ENCODE measurements at places on chromosomes 7 and 10.

GRCh38 chr7:5417106-5418071 is 6.2 kb downstream of the TNRC18 start:
- peak overlapping the region; percentile 86 for H3K4me3 ChIP-seq
- no peaks in the 10 kb centered on the region for H3K27me3 ChIP-seq
- peaks cover 7% of the 10 kb centered on the region for H3K36me3 ChIP-seq
- no peak for DNase-seq
- peaks cover 42% of the 10 kb centered on the region for H3K4me1 ChIP-seq

DNA sequence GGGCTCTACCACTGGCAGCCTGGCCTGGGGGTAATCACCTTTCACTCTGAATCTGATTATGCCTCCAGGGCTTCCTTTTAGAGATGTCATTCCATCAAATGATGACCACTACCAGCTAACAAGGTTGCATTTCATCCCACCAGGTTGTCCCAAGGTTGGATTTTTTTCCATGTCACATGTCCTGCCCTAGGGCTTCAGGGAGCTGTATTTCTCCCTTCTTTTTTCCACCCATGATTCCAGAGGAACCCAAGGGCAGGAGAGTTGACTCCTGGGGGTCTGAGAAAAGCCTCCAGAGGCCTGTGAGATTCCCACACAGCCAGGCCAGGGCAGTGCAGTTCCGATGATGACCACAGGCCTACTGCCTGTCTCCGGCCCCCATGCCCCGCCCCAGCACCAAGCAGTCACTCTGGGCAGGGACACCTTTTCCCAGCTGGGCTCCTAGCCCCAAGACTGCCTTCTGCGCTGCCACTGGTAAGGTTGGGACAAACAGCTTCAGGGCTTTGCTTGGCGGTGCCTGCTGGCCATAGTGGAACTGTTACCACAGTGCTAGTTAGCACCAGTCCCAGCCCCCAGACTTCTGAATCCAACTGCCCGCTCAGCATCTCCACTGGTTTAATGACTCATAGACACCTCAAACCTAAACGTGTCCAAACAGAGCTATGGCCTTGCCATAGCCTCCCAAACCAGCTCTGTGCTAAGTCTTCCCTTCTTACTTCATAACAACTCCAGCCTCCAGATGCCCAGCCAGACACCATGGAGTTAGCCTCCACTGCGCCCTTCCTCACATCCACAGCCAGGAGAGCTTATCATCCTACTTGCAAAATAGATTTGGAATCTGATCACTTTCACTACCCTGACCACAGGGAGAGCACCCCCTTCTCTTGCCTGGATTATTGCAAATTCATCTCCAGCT is 133.7 kb downstream of the ARHGAP22 start:
- H3K36me3 ChIP-seq = no peaks in the 10 kb centered on the region
- H3K27ac ChIP-seq = no peak overlapping the region
- no peaks in the 10 kb centered on the region for H3K4me1 ChIP-seq
- no peak overlapping the region for H3K4me3 ChIP-seq
- no peaks in the 10 kb centered on the region for H3K27me3 ChIP-seq
- DNase-seq = no peak

DNA sequence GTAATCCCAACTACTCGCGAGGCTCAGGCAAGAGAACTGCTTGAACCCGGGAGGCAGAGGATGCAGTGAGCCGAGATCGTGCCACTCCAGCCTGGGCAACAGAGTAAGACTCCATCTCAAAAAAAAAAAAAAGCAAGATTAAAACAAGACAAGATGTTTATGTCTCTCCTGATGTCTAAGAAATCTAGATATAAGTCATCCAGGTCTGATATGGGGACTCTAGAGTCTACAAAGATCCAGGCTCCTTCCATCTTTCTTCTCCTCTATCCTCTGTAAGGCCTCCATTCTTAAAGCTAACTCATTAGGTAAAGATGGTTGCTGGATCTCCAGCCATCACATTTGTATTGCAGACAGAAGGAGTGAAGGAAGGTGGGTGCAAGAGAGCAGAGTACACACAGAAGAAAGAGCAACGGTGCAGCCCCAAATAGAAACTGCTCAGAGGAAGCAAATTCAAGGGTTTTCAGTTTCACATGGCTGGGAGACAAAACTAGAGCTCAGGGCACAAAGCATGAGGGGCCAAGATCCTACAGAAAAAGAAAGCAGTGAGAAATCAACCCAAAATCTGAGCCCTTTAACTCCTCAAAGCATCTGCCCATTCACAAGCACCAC is 57.6 kb downstream of the USP6NL start:
- peaks cover 6% of the 10 kb centered on the region for H3K36me3 ChIP-seq
- H3K27me3 ChIP-seq = no peaks in the 10 kb centered on the region
- no peak overlapping the region for H3K27ac ChIP-seq
- no peak overlapping the region for H3K4me3 ChIP-seq
- no peak for DNase-seq

GRCh38 chr7:43302211-43302711 is 189.8 kb downstream of the HECW1 start:
- H3K4me1 ChIP-seq = peaks cover 11% of the 10 kb centered on the region
- H3K27ac ChIP-seq = no peak overlapping the region
- H3K36me3 ChIP-seq = no peaks in the 10 kb centered on the region
- H3K27me3 ChIP-seq = peaks cover 11% of the 10 kb centered on the region

- no peak overlapping the region for H3K27ac ChIP-seq
- H3K4me1 ChIP-seq = peaks cover 34% of the 10 kb centered on the region
- no peaks in the 10 kb centered on the region for H3K27me3 ChIP-seq
- no peaks in the 10 kb centered on the region for H3K36me3 ChIP-seq
- no peak for DNase-seq
Observed at GRCh38 chr10:29142516-29143314, 146.2 kb upstream of the LYZL1 start.

DNA sequence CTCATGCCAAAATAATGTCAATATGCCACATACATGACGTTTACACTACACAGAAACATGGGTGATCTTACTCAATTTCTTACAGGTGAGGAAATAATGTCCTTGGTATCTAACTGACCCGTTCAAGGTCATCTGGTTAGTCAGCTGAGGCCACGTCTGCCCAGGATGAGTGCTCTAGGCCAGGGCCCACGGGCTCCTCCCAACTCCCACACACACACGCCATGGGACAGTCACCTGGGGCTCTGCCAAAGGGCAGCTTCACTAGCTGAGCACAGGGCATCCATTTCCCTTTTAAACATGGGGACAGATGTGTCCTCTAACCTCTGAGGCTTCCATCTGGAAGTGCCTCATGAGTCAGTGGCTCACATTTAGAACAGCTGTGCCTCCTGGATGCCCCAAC is 123.9 kb downstream of the TNS3 start:
- DNase-seq = no peak
- peaks cover 6% of the 10 kb centered on the region for H3K36me3 ChIP-seq
- no peaks in the 10 kb centered on the region for H3K27me3 ChIP-seq

- no peak overlapping the region for H3K4me3 ChIP-seq
- H3K27me3 ChIP-seq = no peaks in the 10 kb centered on the region
- H3K27ac ChIP-seq = peak overlapping the region; percentile 28
- peaks cover 63% of the 10 kb centered on the region for H3K4me1 ChIP-seq
- H3K36me3 ChIP-seq = no peaks in the 10 kb centered on the region
Observed at GRCh38 chr10:3830946-3831345, 45.9 kb upstream of the KLF6 start.

DNA sequence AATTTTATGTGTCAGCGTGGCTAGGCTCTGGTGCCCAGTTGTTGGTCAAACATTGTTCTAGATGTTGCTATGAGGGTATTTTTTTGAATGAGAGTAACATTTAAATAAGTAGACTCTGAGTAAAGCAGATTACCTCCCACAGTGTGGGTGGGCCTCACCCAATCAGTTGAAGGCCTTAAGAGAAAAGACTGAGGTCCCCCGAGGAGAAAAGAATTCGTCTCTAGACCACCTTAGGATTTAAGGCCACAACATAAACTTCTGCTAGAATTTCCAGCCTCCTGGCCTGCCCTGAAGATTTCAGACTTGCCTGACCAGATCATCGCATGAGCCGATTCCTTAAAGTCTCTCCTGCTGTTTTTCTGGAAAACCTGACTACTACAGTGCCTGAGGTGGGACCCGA is 45.1 kb upstream of the SRGN start:
- peaks cover 4% of the 10 kb centered on the region for H3K4me1 ChIP-seq
- H3K4me3 ChIP-seq = no peak overlapping the region
- H3K27me3 ChIP-seq = no peaks in the 10 kb centered on the region
- no peak for DNase-seq
- no peak overlapping the region for H3K27ac ChIP-seq

DNA sequence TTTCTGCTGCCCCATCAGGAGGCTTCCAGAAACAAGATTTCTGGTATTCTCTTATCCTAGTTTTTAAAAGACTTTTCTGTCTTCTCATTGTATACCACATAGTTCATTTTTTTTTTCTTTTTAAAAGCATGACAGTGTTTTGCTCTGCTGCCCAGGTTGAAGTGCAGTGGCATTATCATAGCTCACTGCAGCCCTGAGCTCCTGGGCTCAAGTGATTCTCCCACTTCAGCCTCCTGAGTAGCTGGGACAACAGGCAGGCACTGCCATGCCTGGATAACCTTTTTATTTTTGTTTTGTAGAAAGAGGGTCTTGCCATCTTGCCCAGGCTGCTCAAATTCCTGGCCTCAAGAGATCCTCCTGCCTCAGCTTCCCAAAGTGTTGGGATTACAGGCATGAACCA is 757.6 kb downstream of the MAGI2 start:
- DNase-seq = no peak
- peaks cover 2% of the 10 kb centered on the region for H3K27me3 ChIP-seq
- H3K4me1 ChIP-seq = peaks cover 2% of the 10 kb centered on the region
- no peak overlapping the region for H3K4me3 ChIP-seq

DNA sequence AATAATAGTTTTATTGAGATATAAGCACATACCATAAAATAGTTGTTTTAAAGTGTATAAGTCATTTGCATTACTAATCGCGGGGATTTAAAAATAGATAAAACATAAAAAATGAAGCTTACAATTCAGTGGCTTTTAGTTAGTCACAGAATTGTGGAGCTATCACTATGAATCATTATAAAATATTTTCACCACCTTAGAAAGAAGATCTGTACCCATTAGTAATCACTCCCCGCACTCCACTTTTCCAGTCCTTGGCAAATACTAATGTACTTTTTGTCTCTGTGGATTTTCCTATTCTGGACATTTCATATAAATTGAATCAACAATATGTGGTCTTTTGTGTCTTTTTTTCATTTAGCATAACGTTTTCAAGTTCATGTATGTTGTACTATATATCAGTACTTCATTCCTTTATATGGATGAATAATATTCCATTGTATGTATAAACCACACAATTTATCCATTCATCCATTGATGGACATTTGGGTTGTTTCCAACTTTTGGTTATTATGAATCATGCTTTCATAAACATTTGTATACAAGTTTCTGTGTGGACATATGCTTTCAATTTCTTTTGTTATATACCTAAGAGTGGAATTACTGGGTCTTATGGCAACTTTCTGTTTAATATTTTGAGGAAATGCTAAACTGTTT is 162.5 kb downstream of the MAGI2 start:
- no peaks in the 10 kb centered on the region for H3K36me3 ChIP-seq
- H3K4me3 ChIP-seq = no peak overlapping the region
- H3K4me1 ChIP-seq = peaks cover 14% of the 10 kb centered on the region
- no peaks in the 10 kb centered on the region for H3K27me3 ChIP-seq

- H3K4me1 ChIP-seq = peaks cover 28% of the 10 kb centered on the region
- no peaks in the 10 kb centered on the region for H3K27me3 ChIP-seq
- no peak overlapping the region for H3K4me3 ChIP-seq
- DNase-seq = no peak
- H3K36me3 ChIP-seq = no peaks in the 10 kb centered on the region
Observed at GRCh38 chr10:119365773-119366599, 158.6 kb downstream of the GRK5 start.

DNA sequence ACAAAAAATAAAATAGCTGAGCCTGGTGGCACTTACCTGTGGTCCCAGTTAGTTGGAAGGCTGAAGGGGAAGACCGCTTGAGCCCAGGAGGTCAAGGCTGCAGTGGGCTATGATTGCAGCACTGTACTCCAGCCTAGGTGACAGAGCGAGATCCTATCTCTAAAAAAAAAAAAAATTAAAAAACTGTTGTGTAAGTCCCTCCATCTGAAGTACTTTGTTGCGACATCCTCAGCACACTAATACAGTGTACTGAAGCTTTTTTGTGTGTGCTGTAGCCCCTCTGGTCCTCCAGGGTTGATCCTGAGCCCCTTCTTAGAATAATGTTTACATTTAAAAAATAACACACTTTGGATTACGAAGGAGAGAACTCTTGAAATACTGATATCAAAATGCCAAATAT is 71.3 kb downstream of the PFKFB3 start:
- no peaks in the 10 kb centered on the region for H3K36me3 ChIP-seq
- peaks cover 18% of the 10 kb centered on the region for H3K4me1 ChIP-seq
- H3K27me3 ChIP-seq = no peaks in the 10 kb centered on the region
- no peak for DNase-seq
- H3K4me3 ChIP-seq = no peak overlapping the region

- H3K27ac ChIP-seq = no peak overlapping the region
- peaks cover 3% of the 10 kb centered on the region for H3K36me3 ChIP-seq
- H3K4me1 ChIP-seq = peaks cover 30% of the 10 kb centered on the region
- H3K27me3 ChIP-seq = no peaks in the 10 kb centered on the region
- H3K4me3 ChIP-seq = no peak overlapping the region
Observed at GRCh38 chr10:33153251-33153967, 181.1 kb downstream of the NRP1 start.

DNA sequence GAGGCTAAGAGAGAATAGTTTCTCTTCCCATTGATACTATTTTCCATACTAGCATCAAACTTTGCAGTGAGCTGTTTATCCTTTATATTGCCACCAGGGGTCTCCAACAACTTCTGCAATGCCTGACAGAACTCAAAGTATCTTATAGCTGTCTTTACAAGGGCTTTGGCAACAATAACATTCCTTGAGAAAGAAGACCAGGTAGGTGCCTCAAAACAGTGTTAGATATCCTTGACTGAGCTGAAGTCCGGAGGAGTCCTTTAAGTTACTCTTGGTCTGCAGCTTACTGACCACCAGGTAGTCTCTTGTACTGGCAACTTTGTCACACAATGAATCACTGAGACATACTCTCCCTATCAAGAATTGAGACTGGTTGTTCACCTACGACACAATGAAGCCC is 30.0 kb upstream of the TES start:
- no peaks in the 10 kb centered on the region for H3K27me3 ChIP-seq
- no peak for DNase-seq
- H3K4me3 ChIP-seq = no peak overlapping the region
- peaks cover 7% of the 10 kb centered on the region for H3K36me3 ChIP-seq
- peaks cover 36% of the 10 kb centered on the region for H3K4me1 ChIP-seq

- H3K4me1 ChIP-seq = no peaks in the 10 kb centered on the region
- H3K36me3 ChIP-seq = no peaks in the 10 kb centered on the region
- no peak overlapping the region for H3K27ac ChIP-seq
- H3K4me3 ChIP-seq = no peak overlapping the region
Observed at GRCh38 chr10:129771024-129771423, 193.1 kb downstream of the EBF3 start.

DNA sequence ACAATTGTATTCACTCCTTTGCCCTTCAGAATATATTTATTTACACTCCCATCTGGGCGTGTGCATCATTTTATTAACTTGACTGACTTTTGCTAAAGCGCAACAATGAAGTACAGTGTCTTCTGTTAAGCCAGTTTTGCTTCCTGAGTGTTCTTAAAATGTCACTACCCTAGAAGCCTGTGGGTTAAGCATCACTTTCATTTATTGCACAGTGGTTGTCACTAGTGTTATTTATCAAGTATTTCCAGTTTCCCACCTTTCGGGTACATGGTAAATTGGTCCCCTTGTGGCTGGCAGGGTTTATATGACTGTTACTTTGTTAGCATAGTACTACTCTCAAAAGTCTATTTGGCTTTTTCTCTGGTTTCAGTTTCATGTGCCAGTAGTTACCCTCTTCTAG is 3.3 kb downstream of the HILPDA start:
- H3K4me3 ChIP-seq = no peak overlapping the region
- peak overlapping the region; percentile 19 for H3K27ac ChIP-seq
- H3K4me1 ChIP-seq = peaks cover 54% of the 10 kb centered on the region
- H3K36me3 ChIP-seq = peaks cover 3% of the 10 kb centered on the region

- H3K27ac ChIP-seq = no peak overlapping the region
- peaks cover 9% of the 10 kb centered on the region for H3K36me3 ChIP-seq
- H3K27me3 ChIP-seq = no peaks in the 10 kb centered on the region
- no peak for DNase-seq
- no peak overlapping the region for H3K4me3 ChIP-seq
- peaks cover 11% of the 10 kb centered on the region for H3K4me1 ChIP-seq
Observed at GRCh38 chr10:71277914-71278665, 41.0 kb upstream of the SLC29A3 start.
